ENCODE measurements at places on chromosomes 7 and 10.

DNA sequence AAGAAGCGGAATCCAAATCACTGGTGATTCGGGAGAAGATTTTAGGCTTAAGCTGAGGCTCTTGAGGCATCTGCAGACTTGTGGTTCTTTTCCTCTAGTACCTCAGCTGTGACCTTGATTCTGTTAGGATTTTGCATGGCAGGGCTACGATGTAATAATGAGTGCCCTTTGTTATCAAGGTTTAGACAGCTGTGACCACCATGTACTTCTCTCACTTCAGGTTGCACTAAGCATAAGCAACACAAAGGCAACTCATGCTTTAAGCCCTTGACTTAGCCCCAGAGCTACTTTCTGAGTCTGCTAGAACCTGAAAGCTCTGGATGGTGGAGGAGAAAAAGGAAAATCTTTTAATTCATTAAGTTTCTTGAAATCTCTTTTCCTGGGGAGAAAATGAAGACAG lies 1052.3 kb upstream of the PHF14 start:
- no peak for DNase-seq

GRCh38 chr10:7475046-7475911 lies 64.4 kb upstream of the SFMBT2 start:
- DNase-seq = no peak

DNA sequence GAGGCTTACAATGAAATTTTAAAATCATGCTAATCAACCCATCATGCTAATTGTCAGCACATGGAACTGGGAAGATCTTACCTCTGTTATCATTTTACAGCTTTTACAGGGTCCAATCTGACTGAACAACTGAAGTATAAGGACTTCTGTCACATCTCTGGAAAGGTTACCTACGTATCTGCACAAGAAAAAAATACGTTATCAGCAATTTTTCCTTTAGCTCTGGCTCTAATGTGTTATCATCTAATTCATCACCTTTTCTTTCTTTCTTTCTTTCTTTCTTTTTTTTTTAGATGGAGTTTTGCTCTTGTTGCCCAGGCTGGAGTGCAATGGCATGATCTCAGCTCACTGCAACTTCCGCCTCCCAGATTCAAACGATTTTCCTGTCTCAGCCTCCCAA lies 8.7 kb downstream of the TIAL1 start:
- DNase-seq = no peak

GRCh38 chr7:107505997-107506673 lies 36.3 kb downstream of the GPR22 start:
- no peak for DNase-seq

GRCh38 chr10:88913127-88913526 lies 33.1 kb downstream of the STAMBPL1 start:
- no peak for DNase-seq

- DNase-seq = no peak
These were observed 7.2 kb upstream of the SLIT1 start for GRCh38 chr10:97192952-97193435.

DNA sequence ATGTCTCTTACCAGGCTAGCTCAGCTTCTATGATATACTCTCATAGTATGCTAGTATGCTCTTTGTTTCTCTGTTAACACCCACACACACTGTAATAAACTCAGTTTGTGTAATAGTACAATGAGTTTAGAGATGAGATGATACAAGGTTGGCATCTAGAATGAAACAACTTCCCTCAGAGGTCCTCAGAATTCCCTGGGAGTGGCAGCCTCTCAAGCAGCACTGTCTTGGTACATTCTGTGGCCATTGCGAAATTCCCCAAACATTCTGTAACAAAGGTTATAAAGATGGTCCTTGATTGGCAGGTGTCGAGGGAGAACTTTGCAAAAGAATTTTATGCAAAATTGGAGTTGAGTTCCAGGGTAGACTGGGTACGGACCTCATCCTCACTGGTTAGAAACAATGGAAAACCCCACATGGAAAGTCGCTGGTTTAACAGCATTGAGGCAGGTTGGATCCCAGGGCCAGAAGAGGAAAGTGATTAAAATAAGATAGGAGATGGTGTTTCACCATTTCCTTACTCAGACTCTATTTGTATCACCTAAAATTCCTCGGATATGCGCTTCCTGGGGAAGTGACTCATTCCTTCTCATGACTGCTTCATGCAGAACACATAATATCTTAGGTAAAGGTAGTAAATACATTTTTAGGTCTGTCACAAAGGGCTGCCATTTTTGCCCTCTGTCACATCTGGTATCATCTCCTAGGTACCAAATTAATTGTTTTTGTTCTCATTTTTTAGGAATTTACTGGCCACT lies 657.8 kb downstream of the SORCS1 start:
- no peak for DNase-seq

- no peak for DNase-seq
These were observed 28.2 kb downstream of the ARHGAP21 start for GRCh38 chr10:24695452-24695851.

GRCh38 chr10:58723966-58724365 lies 211.3 kb downstream of the BICC1 start:
- DNase-seq = no peak

GRCh38 chr7:100413346-100413745 lies 15.2 kb downstream of the ZCWPW1 start:
- no peak for DNase-seq

GRCh38 chr7:97346349-97346748 lies 228.9 kb downstream of the SDHAF3 start:
- no peak for DNase-seq

DNA sequence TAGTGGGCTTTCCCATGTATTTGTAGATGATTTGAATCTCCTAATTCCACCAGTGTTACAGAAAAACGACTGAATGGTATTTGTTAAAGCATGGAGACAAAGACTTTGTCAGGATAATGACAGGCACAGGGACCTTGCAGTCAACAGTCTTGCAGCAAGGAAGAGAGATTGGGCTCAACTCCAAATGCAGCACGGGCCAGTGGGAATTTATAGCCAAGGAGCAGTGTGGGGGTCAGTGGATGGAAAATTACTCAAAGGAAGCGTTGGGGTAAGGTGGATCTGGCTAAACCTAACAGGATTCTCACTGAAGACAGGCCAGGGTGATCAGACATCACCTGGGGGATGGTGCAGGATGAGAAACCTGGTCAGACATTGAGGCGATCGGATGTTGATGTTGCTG lies 24.3 kb downstream of the CPVL start:
- no peak for DNase-seq

DNA sequence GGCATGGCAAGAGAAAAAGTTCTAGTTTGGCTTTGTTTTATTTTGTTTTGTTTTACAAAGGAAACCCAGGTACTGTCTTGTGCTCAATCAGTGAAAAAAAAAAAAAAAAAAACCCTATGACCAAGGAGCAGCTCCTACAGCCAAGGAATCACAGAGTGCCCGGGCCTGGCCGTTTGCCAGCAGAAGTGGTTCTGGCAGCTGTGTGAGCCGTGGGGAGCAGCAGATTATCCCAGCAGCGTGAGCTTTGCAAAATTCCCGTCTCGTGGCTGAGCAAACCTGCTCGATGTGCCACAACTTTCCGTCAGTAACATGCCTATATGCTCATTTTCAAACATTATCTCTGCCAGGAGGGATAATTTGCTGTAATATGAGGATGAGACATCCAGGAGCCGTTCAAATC lies 293.7 kb downstream of the POU6F2 start:
- DNase-seq = no peak

DNA sequence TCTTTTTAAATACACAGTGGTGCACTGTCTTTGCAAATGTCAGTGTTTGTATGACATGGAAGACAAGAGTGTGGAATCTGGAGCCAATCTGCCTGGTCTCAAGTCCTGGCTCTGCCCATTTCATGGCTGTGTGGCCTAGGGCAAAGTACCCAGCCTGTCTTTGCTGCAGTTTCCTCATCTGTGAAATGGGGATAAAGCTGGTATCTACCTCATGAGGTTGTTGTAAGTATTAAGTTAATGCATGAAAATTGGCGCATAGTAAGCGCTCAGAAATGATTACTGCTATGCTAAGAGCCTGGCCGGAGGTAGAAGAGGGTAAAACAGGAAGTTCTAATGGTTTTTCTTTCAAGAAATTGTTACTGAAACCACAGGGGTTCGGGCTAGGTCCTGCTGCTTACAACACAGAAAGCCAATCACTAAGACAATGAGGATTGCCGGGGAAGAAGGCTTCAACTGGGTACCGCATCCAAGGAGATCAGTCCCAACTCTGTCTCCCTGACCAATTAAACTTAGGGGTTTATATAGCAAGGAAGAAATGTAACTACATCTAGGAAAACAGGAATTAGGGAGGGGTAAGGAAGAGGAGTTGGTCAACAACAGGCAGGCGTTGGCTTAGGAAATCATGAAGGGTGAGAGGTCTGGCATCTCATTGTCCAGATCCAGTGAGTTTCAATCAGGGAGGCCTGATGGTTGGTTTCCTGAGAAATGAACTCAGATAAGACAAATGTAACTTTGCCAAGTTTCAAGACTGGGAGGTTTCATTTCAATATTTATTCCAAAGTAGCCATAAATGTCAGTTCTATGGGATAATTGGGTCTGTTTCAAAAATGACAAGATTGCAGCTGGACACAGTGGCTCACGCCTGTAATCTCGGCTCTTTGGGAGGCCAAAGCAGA lies 57.0 kb downstream of the CHST3 start:
- DNase-seq = no peak

GRCh38 chr7:51611937-51612336 lies 295.3 kb upstream of the COBL start:
- no peak for DNase-seq

- DNase-seq = no peak
These were observed 46.4 kb downstream of the PDGFA start for GRCh38 chr7:473211-473734.

DNA sequence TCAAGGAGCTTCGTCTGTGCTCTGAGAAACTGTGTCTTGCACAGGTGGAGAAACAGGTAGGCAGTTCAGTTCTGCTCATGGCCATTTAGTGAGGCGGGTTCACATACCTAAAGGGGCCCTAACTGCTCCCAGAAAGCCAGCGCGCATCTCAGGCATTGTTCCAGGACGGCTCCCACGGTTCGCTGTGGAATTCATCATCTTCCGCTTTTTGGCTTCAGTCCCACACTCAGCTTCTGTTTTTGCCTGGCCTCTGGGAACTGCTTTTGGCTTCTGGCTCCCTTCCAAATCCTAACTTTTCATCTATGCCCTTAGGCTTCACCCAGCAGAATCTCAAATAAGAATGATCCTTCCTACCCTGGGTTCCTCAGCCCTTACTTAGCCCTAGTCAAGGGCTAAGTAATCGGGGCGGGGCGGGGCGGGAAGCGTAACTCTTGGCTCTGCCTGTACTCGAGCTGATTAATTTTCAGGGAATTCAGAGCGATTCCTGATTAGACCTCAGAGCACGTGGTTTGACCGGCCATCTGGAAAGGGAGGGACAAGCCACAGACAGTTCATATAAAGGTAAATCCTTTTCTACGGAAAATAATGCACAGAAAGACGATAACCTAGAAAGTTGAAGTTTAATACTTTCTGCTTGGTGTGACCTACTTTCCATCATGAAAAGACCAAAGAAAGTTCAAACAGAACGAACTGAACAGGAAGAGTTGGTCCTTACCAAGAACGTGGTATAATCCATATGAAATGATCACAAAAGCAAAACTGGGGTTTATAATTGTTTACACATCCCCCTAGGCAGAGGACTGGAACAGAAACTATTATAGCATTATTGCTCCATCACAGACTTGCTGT lies 105.7 kb downstream of the ST8SIA6 start:
- no peak for DNase-seq

- DNase-seq = no peak
These were observed 1.1 kb downstream of the ZNF777 start for GRCh38 chr7:149459540-149460452.

- DNase-seq = peak; percentile 37
These were observed 8.9 kb downstream of the SEC31B start for GRCh38 chr10:100510533-100511308.

- no peak for DNase-seq
These were observed 454.4 kb downstream of the AUTS2 start for GRCh38 chr7:70052691-70053090.

DNA sequence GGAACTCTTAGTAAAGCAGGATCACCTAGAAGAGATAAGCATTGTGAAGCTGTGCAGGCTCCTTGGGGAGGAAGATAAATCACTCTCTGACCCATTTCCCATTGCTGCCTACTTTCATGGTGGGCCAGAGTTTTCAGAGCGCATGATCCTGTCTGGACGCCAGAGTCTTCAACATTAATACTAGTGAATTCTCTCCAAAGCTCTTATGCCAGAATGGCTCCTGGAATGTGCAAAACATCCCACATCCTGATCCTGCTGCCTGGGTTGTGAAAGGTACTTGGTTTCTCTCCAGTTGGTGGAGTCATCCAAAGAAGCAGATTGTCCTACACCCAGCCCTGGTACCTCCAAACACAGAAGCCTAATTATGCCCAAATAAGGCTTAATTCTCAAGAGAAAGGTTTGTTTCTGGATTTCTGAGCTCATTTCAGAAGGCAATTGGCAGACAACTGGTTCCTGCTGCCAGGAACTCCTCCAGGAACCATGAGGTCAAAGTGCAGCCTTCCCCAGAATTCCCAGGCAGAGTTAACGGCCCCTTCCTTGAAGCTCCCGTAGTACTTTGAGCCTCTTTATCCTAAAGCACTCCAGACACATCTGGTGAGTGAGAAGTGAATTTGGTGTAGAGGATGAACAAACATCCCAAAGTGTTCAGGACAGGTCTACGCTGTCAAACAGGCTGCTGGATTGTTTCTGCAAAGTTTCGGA lies 495.2 kb downstream of the PLXNA4 start:
- no peak for DNase-seq

DNA sequence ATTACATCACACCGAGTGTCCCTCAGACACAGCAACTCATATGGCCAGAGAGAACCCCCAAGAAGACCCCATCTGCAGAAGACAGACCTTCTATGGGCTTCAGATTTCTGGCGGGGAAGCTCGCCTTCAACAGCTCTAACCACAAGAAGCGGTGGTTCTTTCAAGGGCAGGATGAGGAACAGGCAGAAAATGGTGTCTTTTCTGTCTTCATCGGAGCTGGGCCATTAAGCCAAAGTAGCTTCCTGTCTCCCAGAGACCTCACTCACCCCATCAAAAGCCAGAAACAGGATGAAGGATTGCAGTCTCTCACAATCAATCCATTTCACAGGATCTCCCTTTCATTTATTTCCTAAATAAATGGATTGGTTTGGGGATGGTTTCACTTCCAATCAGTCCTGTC lies 149.1 kb downstream of the HERPUD2 start:
- DNase-seq = no peak

- DNase-seq = no peak
These were observed 63.6 kb upstream of the COL13A1 start for GRCh38 chr10:69738071-69738470.

DNA sequence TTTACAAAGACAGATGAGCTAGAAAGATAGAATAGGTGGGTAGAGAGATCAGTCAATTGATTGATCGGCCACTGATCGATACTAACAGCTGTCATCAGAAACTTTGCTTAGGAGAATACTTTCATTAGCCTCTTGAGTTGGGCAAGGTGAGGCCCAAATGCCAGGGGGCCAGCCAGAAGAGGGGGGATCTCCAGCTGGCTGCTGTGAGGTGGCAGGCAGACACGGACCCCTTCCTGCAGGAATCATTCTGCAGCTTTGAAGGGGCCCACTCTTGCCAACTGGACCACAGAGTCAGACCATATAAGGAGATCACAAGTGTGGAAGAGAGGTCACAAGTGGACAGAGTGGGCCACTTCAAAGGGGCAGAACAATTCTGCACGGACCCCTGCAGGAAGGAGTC lies 62.9 kb upstream of the DOCK1 start:
- DNase-seq = no peak

Data from activated naive CD8-positive, alpha-beta T cell treated with anti-CD3 and anti-CD28 coated beads, Interleukin-2, amount 50 U/mL, for 16 hours (primary cell).